ENCODE measurements at places on chromosomes 1 and 21.
A peak's percentile ranks its signal among the peaks of the same experiment; 100 is the strongest.

GRCh38 chr1:91792489-91793071 is 93.4 kb downstream of the TGFBR3 start:
- DNase-seq = no peak

- no peak for DNase-seq
Observed at GRCh38 chr1:239956263-239956662, 135.4 kb upstream of the FMN2 start.

DNA sequence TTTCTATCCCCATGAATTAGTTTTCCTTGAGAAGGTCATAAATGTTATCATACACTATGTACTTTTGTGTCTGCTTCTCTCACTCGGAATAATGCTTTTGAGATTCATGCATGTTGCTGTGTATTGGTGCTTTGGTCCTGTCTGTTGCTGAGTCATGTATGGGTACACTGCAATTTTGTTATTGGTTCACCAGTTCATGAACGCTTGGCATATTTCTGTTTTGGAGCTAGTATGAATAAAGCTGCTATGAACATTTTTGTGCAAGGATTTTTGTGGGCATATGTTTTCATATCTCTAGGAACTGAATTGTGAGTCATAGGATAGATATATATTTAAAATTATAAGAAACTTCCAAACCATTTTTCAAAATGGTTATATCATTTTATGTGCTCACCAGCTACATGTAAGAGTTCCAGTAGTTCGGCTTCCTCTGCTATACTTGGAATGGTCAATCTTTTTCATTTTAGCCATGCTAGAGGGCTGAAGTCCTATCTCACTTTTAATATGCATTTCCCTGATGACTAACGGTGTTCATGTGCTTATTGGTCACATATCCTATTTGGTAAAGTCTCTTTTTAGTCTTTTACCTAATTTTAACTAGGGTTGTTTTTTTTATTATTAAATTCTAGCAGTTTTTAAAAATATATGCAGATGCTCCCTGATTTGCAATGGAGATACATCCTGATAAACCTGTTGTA is 38.2 kb downstream of the ETS2 start:
- no peak for DNase-seq

- DNase-seq = peak; percentile 66
Observed at GRCh38 chr1:205354259-205355074, 2.3 kb downstream of the KLHDC8A start.

GRCh38 chr21:45990049-45990711 is 8.6 kb downstream of the COL6A1 start:
- DNase-seq = no peak

DNA sequence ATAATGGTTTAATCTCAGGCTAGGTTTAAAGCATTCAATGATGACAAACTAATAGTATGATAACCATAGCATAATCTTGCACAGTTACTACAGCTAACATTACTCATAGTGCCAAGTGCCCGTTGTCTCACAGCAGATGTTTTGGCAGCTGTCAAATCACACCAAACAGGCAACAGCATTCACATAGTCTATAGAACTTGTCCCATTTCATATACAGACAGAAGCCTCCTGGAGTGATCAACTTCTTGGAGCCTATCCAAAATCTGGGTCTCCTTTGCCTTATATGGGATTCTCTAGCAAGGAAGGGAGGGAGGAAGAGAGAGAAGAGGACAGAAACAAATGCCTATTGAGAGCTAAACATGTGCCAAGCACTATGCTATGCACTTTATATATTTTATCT is 250.6 kb upstream of the ZP4 start:
- no peak for DNase-seq

DNA sequence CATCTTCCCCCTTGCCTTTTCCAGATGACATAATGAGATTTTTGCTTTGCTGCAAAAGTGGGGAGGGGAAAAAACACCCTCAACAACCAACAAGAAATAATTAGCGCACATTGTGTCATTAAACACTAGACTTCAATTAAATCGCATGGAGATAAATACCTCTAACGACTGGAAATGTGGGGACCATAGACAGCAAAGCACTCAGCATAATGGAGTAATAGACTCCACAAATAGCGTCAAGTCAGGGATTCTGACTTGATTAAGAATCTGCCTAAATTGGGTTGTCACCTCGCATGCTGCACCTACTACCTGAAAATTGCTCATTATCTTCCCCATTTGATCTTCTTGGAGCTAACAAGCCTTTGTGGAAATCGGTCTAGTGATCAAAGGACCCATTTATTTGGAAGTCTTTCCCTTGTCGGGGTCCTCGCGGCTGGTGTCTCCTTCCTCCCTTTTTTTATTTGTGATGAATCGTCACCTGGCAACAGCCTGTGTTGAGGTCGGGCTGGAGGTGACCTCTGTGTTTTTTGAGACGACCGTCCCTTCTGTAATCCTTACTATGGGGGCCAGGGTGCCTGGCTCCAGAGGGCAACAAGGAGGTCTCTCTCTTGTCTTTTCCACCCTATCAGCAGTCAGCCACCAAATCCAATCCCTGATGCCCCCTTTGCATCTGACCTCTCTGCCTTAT is 75.3 kb upstream of the IGSF21 start:
- DNase-seq = no peak

- no peak for DNase-seq
Observed at GRCh38 chr1:232837087-232837486, 31.9 kb downstream of the MAP10 start.

DNA sequence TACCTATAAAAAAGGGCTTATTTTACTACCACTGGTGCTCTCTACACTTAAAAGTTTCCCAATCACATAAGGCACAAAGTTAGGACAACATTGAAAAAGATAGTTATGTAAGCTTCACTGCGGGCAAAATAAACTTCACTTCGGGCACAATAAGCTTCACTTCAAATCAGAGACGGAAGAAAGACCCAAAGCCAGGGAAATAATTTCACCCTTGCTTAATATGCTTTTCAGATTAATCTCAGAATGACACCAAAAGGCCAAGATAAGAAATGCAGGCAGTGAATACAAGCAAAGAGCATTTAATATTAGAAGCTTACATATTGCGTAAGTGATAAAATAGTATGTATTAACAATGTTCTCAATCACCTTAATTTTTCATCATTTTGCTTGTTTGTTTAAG is 444.2 kb downstream of the SETD4 start:
- DNase-seq = peak; percentile 20

- DNase-seq = peak; percentile 27
Observed at GRCh38 chr1:206911064-206911663, 10.6 kb downstream of the FCMR start.

DNA sequence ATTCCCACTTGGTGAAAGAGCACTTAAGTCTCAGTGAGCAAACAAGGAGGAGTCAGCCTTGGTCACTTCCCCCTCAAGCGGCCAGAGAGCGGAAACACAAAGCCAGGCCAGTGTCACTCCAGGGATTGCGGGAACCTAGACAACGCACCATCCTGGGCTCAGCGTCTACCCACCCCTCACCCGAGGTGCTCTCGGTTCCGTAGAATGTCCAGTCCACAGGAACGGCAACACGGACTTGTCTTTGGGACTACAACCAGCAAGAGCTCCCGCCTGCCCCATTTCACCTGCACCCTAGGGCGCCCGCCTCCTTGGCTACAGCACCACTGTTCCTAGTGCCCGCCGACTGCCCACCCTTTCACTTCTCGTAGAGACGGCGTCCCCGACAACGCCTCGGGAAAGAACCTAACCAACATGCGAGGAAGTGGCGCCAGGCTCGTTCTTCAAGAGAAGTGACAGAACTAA is 509 bp downstream of the GDAP2 start:
- peak; percentile 52 for DNase-seq

DNA sequence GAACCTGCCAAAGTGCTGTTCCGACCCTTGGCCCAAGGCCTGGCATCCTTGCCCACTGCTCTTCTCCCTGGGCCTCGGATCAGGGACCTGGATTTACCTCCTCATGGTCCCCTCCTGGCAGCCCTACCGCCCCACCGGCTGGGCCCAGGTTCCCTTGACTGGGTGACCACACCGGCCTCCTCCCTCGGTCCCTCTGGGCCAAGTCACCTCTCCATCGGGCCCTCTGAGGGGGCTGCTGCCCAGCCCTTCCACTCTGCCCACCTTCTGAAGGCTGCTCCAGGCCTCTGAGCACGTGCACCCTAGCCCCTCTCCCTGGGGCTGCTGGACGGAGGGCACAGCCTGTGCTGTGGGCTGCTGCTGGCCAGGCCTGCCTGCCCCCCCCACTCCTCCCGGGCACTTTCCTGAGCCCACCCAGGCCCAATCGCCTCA is 9.3 kb upstream of the MMEL1 start:
- no peak for DNase-seq

GRCh38 chr1:112818990-112819689 is 104.0 kb upstream of the PPM1J start:
- peak; percentile 15 for DNase-seq

DNA sequence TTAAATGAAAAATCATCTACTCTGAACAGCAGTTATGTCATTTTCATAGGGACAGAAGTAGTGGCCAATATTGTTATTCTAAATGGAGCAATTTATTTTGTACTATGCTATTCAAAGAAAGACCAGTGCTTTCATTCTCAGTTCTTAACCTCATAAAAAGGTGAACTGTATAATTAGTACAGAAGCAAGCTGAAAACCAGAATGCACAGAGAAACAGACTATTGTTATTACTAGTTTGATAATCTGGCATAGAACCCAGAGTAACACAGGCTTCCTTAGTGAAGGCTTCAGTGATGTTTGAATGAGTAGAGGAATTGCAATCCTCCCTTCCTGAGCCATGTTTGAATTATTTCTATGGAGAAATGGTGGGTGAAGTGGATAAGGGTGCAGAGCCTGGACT is 131.6 kb upstream of the LRRC7 start:
- no peak for DNase-seq

DNA sequence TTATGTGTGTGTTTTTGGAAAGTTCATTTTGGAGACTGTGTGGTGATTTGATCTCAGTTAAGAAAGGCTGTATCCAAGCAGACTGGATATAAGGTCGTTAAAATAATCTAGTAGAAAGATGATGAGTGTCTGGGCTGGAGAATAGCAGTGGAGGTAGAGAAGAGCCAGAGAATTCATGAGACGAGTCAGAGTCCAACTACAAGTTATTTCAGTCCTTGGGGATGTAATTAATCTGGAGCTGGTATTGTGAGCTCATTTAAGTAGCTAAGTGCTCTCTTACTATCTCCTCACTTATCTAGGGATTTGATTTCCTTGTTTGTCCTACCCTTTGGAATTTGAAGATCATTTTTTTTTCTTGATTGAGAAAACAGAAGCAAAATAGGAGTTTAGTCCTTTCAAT is 1219.0 kb upstream of the ADGRL4 start:
- no peak for DNase-seq

DNA sequence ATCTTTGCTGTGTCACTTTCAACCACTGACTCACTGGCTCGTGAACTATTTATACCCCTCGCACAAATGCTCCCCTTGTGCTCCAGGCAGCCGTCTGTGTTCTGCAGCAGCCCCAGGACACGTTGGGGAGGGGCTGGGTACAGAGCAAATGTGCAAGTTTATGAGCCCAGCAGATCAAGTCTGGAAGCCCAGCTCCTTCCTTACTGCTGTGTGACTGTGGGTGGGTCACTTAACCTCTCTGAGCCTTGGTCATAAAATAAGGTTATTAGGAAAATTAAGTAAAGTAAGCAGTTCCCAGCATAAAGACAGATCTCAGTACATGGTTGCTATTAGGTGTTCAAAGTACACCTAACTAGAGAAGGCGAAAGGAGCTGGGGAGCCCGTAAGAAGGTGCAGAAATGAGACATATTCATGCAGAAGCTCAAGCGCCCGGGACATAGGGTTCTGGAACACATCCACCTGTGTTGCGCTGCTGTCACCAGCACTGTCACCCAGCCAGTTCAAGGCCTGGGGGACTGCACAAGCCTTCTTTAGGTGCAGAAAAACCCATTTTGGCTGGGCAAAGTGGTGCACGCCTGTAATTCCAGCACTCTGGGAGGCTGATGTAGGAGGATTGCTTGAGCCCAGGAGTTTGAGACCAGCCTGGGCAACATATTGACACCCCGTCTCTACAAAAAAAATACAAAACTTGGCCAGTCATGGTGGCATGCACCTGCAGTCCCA is 13.8 kb downstream of the EFHD2 start:
- no peak for DNase-seq

GRCh38 chr1:233368789-233369130 is 41.2 kb downstream of the MAP3K21 start:
- DNase-seq = no peak

GRCh38 chr1:18816808-18817207 is 42.7 kb downstream of the TAS1R2 start:
- no peak for DNase-seq

- DNase-seq = no peak
Observed at GRCh38 chr1:198328458-198329032, 171.7 kb downstream of the NEK7 start.

DNA sequence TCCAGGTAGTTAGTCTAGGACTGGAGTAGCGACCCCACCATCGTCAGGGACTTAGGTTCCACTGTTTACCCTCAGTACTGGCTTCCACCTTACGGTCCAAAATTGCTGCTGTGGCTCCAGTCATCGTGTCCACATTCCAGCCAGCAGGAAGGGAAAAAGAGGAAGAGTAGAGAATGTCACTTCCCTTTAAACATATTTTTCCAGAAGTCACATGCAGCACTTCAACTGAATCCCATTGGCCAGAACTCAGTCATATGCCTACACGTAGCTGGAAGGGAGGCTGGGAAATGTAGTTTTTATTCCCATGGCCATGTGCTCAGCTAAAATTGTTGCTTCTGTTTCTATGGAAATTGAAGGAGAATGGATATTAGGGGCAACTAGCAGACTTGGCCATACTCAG is 84.1 kb upstream of the SELENON start:
- DNase-seq = no peak

DNA sequence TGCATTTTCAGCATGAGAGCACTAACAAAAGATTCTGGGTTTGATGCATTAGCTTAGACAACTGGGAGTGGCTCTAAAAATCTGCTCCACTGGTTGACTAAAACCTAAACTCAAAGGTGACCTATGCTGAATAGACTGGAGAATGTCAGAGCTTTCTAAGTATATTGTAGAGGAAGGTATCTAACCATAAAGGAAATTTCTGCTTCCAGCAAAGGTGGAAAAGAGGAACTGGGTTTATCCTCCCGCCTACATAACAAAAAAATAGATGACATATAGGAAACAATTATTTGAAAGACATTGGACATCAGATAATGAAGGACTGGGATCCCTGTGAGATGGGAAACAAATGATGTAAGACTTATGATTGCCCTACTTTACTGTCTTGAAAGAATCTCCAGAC is 35.8 kb upstream of the CR2 start:
- no peak for DNase-seq

DNA sequence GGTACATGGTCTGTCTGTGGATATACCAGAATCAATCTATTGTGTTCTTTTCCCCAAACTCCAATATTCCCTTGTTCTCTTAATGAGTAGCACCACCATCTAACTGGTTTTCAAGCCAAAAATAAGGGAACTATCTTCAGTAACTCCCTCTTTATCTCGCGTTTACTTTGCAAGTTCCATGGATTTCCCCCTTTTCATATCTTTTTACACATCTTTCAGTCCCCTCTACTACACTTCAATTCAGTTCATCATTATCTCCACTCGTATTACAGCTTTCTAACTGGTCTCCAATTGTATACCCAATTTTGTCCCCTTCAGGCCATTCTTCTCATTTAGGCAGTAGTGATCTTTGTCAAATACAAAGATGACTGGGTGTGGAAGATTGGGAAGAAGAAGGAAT is 4.1 kb upstream of the TMCO1 start:
- no peak for DNase-seq

Data from CD4-positive, alpha-beta T cell treated with Interleukin-1 beta for 1 hour (primary cell).